ENCODE measurements at places on chromosomes 2 and 18.

DNA sequence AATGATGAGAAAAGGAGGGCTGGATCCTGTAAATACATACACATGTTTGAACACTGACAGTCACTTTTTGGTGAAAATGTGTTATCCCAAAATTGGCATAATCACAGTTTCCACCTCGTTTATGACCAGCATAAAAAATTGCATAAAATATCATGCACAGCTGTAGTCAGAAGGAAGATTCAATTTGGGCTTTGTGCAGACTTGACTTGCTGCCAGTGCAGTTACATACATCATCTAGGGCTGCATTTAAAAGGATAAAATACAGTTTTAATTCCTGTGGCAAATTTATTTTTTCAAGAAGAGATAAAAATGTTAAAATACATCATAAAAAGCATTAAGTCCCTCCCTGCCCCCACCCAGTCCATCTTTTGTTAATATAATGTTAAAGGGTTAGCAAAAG, 103.8 kb downstream of the VWC2L start:
- no peak for DNase-seq

- no peak for DNase-seq
These were observed at the start of gene TMEM37 for GRCh38 chr2:119431155-119431975. TMEM37 (plus strand) TSS chr2:119431854; CDS start chr2:119431904, 50 bp downstream.

DNA sequence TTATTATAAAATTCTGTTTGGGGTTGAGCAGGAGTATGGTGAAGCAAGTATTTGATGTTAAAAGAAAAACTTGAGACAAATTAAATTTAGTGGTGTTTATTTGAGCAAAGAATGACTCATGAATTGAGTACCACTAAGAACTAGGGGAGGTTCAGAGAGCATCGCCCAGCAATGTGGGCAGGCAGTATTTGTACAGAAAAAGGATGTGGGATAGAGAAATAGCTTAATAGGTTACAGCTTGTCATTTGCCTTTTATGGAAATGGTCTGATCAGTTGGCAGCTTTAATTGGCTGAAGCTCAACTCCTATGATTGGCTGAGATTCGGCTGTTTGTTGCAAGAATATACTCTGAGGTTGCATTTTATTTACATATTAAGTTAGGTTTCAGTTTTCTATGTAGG, 68.2 kb downstream of the LRATD1 start:
- DNase-seq, result no peak

DNA sequence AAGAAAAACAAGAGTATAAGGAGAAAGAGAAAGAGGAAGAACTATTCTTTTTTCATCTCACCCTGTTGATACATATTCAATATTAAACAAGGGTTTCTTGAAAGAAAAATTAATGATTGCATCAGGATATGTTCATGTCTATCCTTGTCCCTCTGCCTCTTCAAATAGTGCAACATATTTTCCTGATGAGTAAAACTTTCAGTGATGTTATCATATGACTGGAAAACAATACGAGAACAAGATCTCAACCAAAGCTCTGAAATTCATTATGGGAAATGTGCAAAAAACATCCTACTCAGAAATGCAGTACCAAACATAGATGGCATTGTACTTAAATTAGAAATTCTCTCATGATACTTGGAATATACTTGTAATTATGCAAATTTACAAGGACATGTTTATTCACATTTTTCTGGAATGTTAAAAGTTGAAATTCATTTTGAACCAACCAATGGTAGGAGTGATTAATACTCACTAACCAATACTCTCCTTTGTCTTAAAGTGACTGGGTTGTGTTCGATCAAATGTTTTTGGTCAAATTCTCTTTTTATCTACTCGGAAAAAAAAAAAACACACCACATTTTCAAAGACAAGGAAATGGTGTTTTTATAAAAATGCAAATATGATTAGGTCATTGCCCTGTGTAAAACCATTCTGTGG, 148.9 kb upstream of the GULP1 start:
- DNase-seq, result no peak

DNA sequence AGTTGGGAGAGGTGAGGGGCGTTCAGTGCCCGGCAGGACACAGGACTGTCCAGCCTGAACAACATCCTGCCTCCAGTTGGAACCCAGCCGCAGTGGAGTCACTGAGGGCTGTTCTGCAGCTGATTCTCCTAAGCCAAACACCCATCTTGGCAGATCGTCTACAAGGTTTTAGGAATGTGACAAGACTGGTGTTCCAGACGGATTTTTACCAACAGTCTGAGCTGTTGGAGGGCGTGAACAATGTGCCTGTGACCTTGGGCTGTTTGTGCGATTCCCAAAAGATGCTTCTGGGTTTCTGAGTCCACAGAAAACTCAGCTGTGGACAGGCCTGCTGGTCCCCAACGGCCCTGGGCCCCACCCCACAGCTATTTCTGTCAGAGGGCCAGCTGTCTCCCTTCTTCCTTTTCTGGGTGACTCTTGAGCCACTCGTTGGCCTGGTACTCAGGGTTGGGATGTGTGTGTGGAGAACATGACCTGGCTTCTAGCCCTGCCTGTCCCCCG, 5.7 kb downstream of the LRRFIP1 start:
- no peak for DNase-seq

DNA sequence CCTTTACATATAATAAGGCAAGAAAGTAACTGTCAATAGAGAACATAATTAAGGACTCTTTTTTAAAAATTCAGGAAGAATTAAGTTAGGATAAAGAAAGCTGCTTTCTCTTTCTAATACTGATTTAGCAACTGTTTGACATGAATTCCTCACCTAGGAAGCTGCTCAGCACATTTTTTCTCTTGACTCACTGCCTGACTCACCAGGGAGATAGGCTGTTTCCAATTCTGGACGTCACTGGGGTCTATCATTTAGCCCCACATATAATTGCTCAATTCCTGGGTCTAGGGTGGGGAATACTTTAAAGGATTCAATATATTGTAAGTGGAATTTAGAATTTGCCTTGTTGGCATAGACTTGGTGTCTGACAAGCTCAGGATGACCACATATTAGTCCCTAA, 50.8 kb upstream of the UGP2 start:
- no peak for DNase-seq

DNA sequence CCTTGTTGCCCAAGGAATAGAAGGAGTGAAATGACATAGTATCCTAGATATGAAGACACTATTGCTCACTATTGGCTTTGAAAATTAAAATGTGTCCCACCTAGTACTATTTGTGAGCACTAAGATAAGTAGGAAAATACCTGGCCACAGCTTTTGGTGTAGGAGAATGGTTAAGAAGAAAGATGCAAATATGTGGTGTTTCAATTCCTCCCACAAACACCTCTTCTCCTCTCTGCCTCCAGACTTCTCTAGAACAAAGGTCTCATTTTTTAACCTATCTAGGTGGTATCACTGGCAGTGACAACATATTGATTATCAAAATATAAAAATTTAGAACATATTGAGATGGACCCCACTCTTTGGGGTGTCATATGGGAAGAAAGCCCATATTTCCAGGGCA, 929.9 kb upstream of the FANCL start:
- DNase-seq, result no peak

GRCh38 chr2:27014771-27015433, 17.9 kb upstream of the TMEM214 start:
- no peak for DNase-seq

- no peak for DNase-seq
These were observed 142.0 kb downstream of the PTGR3 start for GRCh38 chr18:75066936-75067335.

- DNase-seq, result no peak
These were observed 147.1 kb downstream of the ARHGAP28 start for GRCh38 chr18:6876641-6877041.

GRCh38 chr18:67367540-67367939, 149.0 kb downstream of the DSEL start:
- no peak for DNase-seq

DNA sequence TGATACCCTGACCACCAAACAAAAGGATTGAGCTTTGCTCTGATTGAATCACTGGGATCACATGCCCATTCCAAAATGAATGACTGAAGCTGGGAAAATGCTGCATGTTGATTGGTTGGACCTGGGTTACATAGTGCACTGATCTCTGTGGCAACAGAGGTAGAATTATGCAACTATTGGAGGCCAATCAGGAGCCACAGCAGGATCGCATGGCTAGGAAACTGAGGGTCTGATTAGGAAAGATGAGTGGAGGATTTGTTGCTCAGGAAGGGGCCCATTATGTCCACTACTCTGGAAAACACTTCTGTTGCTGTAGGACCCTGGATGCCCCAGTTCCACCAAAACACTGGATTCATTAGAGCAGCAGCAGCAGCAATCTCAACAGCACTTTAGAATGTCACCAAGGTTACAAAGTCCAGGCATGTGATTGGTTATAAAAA, 25.9 kb upstream of the SGPP2 start:
- DNase-seq, result no peak

GRCh38 chr2:202822411-202822810, 49.2 kb downstream of the ICA1L start:
- no peak for DNase-seq

DNA sequence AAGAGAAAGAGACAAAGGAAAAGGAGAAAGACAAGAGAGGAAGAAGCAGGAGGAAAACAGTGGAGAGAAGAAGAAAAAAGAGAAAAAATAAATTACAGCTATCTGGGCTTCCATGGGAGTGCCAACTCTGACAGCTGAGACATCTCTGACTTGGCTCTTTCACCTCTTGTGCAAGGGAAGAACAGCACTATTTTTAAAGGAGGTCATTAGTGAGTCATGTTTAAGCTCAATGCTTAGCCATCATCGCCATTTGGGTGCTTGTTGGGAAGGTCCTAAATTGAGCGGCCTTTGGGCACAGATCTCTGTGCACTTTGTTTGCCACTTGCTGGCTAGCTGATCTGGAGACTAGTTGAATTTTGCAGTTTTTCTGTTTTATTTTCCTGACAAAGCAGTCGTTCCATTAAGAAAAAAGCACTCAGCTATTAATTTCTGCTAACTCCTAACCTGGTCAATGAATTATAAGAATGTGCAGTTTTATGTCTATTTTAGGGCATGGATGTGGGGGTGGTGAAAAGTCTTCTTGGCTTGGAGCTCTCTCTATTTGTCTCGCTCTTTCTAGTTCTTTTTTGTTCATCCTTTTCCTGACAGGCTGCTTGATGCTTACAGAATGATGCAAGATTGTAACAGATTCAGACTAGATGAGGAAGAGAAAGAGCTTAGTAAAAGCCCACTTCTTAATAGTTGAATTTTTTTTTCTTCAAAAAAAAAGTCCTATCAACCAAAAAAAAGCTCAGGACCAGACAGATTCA, 231.5 kb downstream of the SLC8A1 start:
- no peak for DNase-seq

- DNase-seq, result no peak
These were observed 46.9 kb upstream of the TAF1B start for GRCh38 chr2:9796056-9797010.

DNA sequence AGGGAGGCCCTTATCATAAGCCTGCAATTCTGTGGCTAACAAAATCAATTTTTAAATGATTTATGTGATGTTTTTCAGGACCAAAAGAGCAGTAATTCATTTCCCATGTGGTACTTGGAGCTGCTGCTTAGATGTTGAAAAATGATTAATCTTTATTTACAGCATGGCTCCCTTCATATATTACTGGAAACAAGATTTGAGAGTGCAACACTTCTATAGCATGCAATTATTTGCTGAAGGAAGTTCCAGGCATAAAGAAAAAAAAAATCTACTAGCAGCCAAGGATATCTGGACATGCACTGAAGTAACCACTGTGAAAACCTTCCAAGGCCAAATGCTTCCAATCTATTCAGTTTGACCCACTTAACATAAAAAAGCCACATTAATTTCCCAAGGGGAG, 186.3 kb downstream of the SLC8A1 start:
- no peak for DNase-seq

DNA sequence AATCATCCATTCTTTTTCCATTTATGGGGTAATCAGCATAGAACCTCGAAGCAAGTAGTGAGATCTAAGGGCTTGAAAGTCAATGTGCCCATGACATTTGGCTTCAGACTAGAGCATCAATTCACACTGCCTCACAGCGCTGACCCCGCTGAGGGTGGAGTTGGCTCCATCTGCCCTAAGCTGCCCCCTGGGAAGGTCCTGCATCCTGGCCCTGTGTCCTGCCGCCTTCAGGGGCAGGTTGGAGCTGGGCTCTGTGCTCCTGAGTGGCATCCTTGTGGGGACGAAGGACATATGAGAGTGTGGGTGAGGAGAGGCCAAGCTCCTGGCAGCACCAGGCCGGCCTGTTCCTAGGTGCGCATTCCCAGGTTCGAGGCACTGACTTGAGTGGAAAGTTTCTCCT, 249.4 kb downstream of the FHOD3 start:
- DNase-seq, result no peak

DNA sequence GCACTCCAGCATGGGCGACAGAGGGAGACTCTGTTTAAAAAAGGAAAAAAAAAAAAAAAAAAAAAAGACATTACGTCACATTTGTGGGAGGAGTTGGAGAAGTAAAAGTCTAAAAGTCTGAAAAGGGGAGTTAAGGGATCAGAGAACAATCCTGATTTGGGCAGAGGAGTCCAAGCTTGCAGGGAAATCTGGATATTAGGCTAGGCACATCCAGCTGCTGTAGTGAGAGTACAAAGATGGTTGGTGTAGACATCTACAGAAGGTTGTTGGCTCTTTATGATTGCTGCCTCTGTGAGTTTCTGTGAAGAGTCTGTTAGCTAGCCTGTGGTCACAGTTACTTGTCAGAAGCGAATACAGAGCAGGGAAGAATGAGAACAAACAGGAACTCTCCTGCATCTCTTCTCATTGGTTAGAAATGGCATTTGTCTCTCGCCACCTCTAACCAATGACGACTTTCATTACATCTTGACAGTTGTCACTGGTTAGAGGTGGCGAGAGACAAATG, 3.3 kb upstream of the OSBPL6 start:
- no peak for DNase-seq

DNA sequence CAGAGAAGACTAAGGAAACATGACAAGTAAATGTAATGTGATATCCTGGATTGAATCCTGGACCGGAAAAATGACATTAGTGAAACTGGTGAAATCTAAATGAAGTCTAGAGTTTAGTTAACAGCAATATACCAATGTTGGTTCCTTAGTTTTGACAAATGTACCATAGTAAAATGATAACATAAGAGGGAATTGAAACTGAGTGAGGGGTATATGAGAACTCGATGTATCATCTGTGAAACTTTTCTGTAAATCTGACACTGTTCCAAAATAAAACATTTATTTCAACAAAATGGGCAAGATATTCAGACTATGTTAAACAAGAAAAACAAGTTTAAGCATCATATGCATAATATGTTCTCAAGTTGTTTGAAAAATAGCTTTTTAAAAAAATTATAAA, 63.8 kb downstream of the OLA1 start:
- DNase-seq, result no peak

DNA sequence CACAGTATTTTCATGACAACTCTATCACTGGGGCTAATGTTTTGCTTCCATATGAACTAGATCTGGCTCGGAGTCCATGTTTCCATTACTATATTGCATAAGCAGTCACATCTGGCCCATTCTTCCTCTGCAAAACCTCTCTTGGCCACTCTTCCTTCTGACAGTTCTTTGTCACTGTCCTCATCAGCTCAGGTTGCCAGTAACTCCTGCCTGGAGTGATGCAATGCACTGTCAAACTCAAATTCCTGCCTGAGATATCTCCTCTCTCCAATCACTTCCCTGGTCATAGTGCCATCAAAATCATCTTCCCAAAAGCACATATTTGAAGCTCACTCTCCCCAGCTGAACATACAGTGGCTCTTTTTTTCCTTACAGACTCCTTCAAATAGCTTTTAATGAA, 66.1 kb downstream of the COLEC12 start:
- DNase-seq, result no peak

- DNase-seq, result no peak
These were observed 5.2 kb downstream of the UGT1A7 start for GRCh38 chr2:233686928-233687327.

- no peak for DNase-seq
These were observed 602.9 kb downstream of the ARHGAP15 start for GRCh38 chr2:143732076-143732475.

GRCh38 chr18:987325-988186, 82.9 kb downstream of the ADCYAP1 start:
- DNase-seq, result no peak

Measured in T-cell (primary cell).